ENCODE measurements at places on chromosomes 11 and 22. TPM values are rescaled to one million over a fixed set of nuclear protein-coding genes. Genes with fewer than 3 reads are reported as not detected.

Gene IMMP1L
- 21.0 TPM for total RNA-seq

Gene MUC6
- not detected for total RNA-seq

Gene PGM2L1
- total RNA-seq, result 7.5 TPM

Gene DRD4
- total RNA-seq, result not detected

Gene MAJIN
- not detected for total RNA-seq

Gene TRIM49
- not detected for total RNA-seq

Gene RAB36
- total RNA-seq, result 4.7 TPM

Gene GPHA2
- total RNA-seq, result not detected

Gene TECTA
- under 0.01 TPM for total RNA-seq

Gene CABP4
- total RNA-seq, result not detected

Gene ZP1
- 0.16 TPM for total RNA-seq

Gene SLCO2B1
- total RNA-seq, result 2.3 TPM

Gene OR52E8
- not detected for total RNA-seq

Gene PLAAT5
- total RNA-seq, result 0.16 TPM

Gene RFPL1
- total RNA-seq, result not detected

Gene SPI1
- total RNA-seq, result not detected

Gene MOGAT2
- not detected for total RNA-seq

Gene OR56A1
- total RNA-seq, result not detected

Gene TESMIN
- total RNA-seq, result 5.1 TPM

Gene UBQLN3
- not detected for total RNA-seq

Gene CCDC89
- 1.3 TPM for total RNA-seq

Gene AQP11
- total RNA-seq, result 2.4 TPM

Gene OR6T1
- not detected for total RNA-seq

Gene PHOX2A
- 0.13 TPM for total RNA-seq

Gene DGAT2
- 1.0 TPM for total RNA-seq

Gene APOBEC3G
- 10.9 TPM for total RNA-seq

Gene TSPAN4
- 167 TPM for total RNA-seq

Gene OR4C5
- not detected for total RNA-seq

Gene NRGN
- 11.1 TPM for total RNA-seq

Gene CHRNA10
- 0.81 TPM for total RNA-seq

Gene GNG3
- total RNA-seq, result not detected

Gene MMP7
- 509 TPM for total RNA-seq

Gene MISFA
- not detected for total RNA-seq

Gene PTPN5
- not detected for total RNA-seq

Gene ANKK1
- not detected for total RNA-seq

Gene RFPL2
- not detected for total RNA-seq

Gene PYGM
- total RNA-seq, result 0.16 TPM

Gene ARL14EP
- 8.6 TPM for total RNA-seq

Measured in mesangial cell (primary cell).